ENCODE measurements at places on chromosomes 5 and 9. TPM values are rescaled to one million over a fixed set of nuclear protein-coding genes. Genes with fewer than 3 reads are reported as not detected.

ATOSB gene
- 19.8 TPM for total RNA-seq

UBTD2 gene
- 24.4 TPM for total RNA-seq

CCT5 gene
- total RNA-seq = 193 TPM

ZNF484 gene
- 10.3 TPM for total RNA-seq

DDX4 gene
- total RNA-seq = not detected

PLPPR1 gene
- total RNA-seq = not detected

PTPN3 gene
- 1.2 TPM for total RNA-seq

PCSK5 gene
- total RNA-seq = 6.7 TPM

DOCK8 gene
- 0.24 TPM for total RNA-seq

PCDHB11 gene
- 1.7 TPM for total RNA-seq

Measured in epithelial cell of alveolus of lung (primary cell).